ENCODE measurements at places on chromosomes 6 and 20. TPM values are rescaled to one million over a fixed set of nuclear protein-coding genes. Genes with fewer than 3 reads are reported as not detected.

The JPH2 gene
- 0.31 TPM for total RNA-seq

The GSTA3 gene
- total RNA-seq: not detected

The FAM50B gene
- 3.8 TPM for total RNA-seq

The C6orf141 gene
- 35.9 TPM for total RNA-seq

The VWA7 gene
- total RNA-seq: 2.5 TPM

The EPB41L2 gene
- 90.2 TPM for total RNA-seq

The ZBTB12 gene
- total RNA-seq: 31.0 TPM

- no peaks in the 10 kb centered on the region for H3K36me3 ChIP-seq
- H3K27ac ChIP-seq: no peak overlapping the region
- no peaks in the 10 kb centered on the region for H3K4me1 ChIP-seq
- H3K27me3 ChIP-seq: no peaks in the 10 kb centered on the region
- no peak overlapping the region for H3K4me3 ChIP-seq
Measured at GRCh38 chr6:69338431-69339162, 458.2 kb downstream of the LMBRD1 start.

GRCh38 chr6:14543971-14544585, 426.5 kb downstream of the CD83 start:
- H3K36me3 ChIP-seq: no peaks in the 10 kb centered on the region
- no peak for DNase-seq
- no peak overlapping the region for H3K27ac ChIP-seq
- no peaks in the 10 kb centered on the region for H3K4me1 ChIP-seq
- no peak overlapping the region for H3K4me3 ChIP-seq

DNA sequence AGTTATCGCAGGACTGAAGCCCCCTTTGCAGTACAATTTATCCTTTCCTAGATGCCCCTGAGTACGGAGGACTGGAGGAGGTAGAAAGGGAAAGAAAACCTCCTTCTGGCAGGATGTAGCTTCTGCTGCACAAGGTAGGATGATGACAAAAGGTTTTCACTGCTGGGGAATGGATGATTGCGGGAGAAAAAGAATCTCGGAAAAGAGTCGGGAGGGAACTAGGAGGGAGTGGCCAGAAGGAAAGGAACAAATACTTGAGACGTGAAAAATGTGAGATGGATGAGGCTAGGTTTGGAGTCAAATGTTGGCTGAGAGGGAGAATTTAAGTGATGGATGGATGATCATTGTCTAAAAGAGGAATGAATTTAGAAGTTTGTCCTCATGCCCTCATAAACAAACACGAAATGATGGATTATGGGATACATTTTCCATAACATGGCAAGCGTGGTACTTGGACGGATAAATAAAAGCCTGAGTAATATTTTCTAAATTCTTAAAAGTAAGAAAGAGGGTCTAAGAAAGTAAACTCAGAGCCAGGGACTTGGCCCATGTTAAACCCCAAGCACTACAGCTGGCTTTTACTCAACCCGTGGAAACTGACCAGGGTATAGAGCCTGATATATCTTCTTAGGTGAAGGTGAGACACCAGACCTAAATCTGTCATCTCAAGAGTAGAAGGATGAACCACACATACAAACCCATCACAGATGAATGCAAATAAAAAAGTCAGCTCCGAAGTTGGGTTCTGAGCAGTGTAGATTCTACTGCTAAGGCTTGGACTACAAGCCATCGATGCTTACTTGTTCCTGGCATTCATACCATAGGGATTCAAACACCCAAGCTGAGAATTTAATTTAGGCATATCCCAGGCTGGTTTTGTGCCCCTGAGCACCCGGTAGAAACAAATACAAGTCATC, 72.4 kb downstream of the HFE start:
- no peaks in the 10 kb centered on the region for H3K27me3 ChIP-seq
- DNase-seq: no peak
- H3K4me1 ChIP-seq: peaks cover 3% of the 10 kb centered on the region
- H3K27ac ChIP-seq: peak overlapping the region; percentile 4

DNA sequence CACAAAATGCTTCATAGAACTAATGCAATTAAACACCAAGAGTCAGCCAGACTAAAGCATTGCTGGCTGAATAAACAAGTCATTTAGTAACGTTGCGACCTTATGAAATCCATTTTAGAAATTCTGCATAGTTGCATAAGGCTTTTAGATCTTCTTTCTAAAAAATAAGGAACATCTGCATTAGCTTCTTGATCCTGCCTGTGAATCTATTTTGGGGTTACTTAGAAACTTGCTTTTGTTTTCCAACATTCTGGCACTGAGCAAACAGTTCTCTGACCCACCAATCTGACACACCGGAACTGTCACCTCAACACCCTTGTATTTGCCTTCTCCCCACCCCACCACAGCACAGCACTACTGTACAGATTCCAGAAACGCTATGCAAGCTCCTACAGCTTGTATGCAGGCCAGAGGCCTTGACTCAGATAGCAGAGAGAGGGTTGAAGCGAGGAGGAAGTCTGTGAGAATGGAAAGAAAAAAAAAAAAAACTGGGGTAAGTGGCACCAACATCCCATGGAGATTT, 55.0 kb downstream of the KIF13A start:
- no peak overlapping the region for H3K4me3 ChIP-seq
- no peak overlapping the region for H3K27ac ChIP-seq
- H3K36me3 ChIP-seq: no peaks in the 10 kb centered on the region
- DNase-seq: no peak
- peaks cover 9% of the 10 kb centered on the region for H3K4me1 ChIP-seq

DNA sequence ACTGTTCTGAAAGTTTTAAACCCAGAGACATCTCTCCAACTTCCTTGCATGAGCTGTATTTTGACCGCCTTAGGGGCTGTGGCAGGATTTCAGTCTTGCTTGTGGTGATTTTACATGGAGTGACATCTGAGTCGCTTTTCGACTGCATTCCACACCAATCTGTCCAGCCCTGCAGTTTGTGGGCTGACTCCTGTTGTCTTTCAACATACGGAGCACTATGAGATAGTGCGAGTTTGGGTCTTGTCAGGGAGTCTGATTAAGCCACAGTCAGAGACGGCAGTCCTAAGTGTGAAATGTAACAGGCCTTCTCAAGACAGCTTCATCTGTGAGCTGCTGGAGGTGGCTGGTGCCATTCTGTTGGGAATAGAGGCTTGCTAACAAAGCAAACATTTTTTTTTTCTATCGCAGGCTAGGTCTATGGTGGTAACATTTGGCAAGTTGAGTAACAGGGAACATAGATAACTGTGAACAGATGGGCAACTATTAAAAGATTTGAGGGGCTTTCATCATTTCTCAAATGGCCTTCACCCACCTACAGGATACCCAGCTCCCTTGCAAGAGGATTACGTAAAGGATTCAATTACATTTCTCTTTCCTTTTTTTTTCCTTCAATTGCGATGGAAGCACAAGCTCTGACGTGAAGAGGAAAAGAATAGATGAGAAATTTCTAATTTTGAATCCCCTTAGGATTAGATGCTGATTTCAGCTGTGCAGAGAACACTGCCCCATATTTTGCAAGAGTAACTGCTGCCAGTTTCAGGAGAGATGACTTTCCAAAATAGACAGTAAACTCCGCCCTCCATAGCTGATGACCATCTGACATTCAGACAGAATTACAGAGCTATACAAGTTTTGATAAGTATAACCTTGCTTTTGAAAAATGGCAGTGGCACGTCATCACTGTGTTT, 25.1 kb downstream of the CAP2 start:
- H3K4me1 ChIP-seq: peaks cover 4% of the 10 kb centered on the region
- peak; percentile 28 for DNase-seq
- no peak overlapping the region for H3K4me3 ChIP-seq
- H3K36me3 ChIP-seq: peaks cover 6% of the 10 kb centered on the region

GRCh38 chr6:65627015-65627414, 80.0 kb downstream of the EYS start:
- no peaks in the 10 kb centered on the region for H3K36me3 ChIP-seq
- no peaks in the 10 kb centered on the region for H3K27me3 ChIP-seq
- H3K4me1 ChIP-seq: no peaks in the 10 kb centered on the region
- no peak for DNase-seq
- no peak overlapping the region for H3K4me3 ChIP-seq

GRCh38 chr6:140744659-140745320, 1370.3 kb upstream of the CITED2 start:
- no peak for DNase-seq
- H3K27me3 ChIP-seq: no peaks in the 10 kb centered on the region
- no peak overlapping the region for H3K27ac ChIP-seq
- no peak overlapping the region for H3K4me3 ChIP-seq

DNA sequence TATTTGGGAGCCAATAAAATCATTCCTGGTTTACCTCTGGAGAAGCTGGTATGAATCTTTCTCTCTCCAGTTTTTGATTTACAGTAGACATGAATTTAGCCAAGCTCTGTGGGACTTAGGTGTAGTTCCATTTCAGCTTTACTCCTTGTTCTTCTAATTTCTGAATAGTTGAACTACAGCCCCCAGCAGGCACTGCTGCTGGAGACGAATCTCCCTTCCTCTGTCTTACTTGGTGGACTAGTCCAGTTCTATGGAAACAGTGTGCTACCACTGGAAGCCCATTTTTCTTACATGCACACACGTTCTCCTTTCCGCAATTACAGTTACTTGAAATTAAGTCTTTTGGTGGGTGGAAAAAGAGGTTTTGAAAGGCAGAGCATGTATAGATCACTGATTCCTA, 42.3 kb downstream of the RALGAPB start:
- H3K4me1 ChIP-seq: no peaks in the 10 kb centered on the region
- peaks cover 9% of the 10 kb centered on the region for H3K36me3 ChIP-seq
- no peak overlapping the region for H3K27ac ChIP-seq

DNA sequence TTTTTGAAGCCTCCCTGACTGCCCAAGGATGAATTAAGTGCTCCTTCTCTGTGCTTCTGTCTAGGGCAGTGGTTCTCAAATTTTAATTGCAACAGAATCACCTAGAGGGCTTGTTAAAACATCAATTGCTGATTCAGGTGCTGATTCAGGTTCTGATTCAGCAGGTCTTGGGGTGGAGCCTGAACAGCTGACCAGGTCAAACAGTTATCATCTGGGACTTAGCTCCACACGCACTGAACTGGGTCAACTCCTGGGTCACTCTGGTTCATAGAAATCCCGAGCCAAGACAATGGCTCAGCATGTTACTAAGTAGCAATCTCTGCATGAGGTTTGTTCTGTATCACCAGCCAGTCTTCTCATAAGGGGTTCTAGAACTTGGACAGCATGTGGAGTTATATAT, 192.3 kb downstream of the GJA1 start:
- H3K4me3 ChIP-seq: no peak overlapping the region
- no peaks in the 10 kb centered on the region for H3K4me1 ChIP-seq
- H3K36me3 ChIP-seq: peaks cover 72% of the 10 kb centered on the region
- no peak overlapping the region for H3K27ac ChIP-seq
- no peaks in the 10 kb centered on the region for H3K27me3 ChIP-seq

- no peaks in the 10 kb centered on the region for H3K27me3 ChIP-seq
- H3K27ac ChIP-seq: no peak overlapping the region
- peak overlapping the region; percentile 95 for H3K4me3 ChIP-seq
Measured at GRCh38 chr6:150866991-150867501, 1.5 kb downstream of the MTHFD1L start.

DNA sequence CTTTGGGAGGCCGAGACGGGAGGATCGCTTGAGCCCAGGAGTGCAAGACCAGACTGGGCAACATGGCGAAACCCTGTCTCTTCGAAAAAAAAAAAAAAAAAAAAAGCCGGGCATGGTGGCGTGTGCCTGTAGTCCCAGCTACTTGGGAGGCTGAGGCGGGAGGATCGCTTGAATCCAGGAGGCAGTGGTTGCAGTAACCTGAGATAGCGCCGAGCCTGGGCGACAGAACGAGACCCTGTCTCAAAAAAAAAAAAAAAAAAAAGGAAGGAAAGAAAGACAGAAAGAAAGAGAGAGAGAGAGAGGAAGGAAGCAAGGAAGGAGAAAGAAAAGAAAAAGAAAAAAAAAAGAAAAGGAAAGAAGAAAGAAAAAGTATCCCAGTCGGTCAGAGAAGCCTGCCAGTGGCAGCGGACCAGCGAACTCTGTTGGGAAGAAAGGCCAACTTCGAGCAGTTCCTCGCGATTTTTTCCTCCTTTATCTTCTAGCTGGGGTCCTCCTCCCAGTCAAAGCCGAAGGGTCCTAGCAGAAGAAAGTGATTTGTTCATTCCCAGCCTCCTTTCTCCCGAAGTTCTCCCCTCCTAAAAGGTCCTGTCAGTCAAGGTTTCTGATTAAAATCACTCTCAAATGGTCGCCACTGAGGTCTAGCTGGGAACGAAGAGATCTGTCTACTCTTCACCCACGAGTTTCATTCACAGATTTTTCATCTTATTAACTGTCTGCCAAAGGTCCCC, 2.4 kb upstream of the SYCP2L start:
- H3K4me3 ChIP-seq: peak overlapping the region; percentile 86
- peak; percentile 38 for DNase-seq
- H3K27ac ChIP-seq: no peak overlapping the region
- no peaks in the 10 kb centered on the region for H3K36me3 ChIP-seq

DNA sequence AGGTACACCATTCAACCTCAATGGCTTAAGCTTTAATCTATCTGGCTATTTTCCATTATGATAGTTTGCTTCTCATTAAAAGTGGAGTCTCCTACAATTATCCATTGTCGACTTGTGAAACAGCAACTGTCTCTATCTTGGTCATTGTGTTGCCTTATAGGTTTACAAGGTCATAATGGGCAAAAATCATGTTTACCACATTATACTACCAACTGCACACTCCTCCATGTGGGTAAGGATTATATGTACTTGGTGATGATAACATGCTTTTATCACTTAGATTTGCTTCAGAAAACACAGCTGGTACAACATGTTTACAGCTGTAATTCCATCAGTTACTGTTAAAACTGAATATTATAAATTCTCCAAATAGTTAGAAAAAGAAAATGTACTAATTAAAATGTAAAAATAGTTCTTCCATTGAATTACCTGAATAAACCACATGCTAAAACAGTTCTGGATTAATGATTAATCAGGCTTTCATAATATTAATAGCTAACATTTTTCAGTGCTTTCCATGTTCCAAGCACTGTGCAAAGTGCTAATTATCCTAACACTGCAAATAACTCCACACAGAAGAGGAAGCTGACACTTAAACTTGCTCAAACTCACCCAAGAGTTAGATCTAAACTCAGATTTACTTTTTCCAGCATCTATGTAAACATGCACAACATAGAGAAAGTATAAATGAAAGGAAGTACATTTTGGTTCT, 96.7 kb downstream of the OGFRL1 start:
- H3K27ac ChIP-seq: no peak overlapping the region
- no peaks in the 10 kb centered on the region for H3K27me3 ChIP-seq
- H3K36me3 ChIP-seq: no peaks in the 10 kb centered on the region
- no peaks in the 10 kb centered on the region for H3K4me1 ChIP-seq
- H3K4me3 ChIP-seq: no peak overlapping the region

- H3K4me1 ChIP-seq: peaks cover 5% of the 10 kb centered on the region
- peaks cover 15% of the 10 kb centered on the region for H3K36me3 ChIP-seq
- H3K27ac ChIP-seq: no peak overlapping the region
- no peaks in the 10 kb centered on the region for H3K27me3 ChIP-seq
Measured at GRCh38 chr6:28353981-28354676, 4.4 kb downstream of the ZKSCAN3 start.

Data from H9 (cell line).